CD4-positive, alpha-beta T cell (primary cell): ENCODE measurements at places on chromosomes 3 and 15.

- DNase-seq: no peak
Measured at GRCh38 chr15:67946701-67947100, 106.9 kb upstream of the RNU6-1 start.

DNA sequence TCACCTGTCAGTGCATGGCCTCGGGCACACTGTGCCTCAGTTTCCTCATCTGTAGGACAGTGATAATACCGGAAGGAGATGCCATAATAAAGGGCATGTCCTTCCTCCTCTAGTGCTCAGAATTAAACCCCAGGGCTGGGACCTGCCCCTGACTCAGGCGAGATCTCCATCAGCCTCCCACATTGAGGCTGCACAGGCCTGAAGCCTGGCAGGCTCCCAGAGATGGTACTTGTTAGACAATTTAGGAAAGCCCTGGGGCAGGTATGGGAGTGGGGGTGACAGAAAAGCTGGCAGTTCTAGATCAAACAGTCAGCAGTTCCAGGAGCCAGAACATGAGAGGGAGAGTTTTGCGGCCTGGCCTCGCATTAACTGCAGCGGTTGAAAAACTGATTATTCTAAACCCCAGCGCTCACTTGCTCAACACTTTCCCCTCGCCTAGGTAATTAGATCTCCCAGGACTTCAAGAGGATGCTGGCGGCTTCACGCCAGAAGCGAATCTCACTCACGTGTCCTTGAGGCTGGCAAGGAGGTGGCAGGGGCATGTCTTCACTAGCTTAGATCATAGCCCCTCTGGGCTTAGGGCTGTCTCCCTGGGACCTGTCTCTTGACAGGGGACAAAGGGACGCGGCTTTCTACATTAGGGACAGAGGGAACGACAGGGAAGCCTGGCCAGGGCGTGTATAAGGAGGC, 73.1 kb downstream of the ATP2B2 start:
- no peak for DNase-seq

DNA sequence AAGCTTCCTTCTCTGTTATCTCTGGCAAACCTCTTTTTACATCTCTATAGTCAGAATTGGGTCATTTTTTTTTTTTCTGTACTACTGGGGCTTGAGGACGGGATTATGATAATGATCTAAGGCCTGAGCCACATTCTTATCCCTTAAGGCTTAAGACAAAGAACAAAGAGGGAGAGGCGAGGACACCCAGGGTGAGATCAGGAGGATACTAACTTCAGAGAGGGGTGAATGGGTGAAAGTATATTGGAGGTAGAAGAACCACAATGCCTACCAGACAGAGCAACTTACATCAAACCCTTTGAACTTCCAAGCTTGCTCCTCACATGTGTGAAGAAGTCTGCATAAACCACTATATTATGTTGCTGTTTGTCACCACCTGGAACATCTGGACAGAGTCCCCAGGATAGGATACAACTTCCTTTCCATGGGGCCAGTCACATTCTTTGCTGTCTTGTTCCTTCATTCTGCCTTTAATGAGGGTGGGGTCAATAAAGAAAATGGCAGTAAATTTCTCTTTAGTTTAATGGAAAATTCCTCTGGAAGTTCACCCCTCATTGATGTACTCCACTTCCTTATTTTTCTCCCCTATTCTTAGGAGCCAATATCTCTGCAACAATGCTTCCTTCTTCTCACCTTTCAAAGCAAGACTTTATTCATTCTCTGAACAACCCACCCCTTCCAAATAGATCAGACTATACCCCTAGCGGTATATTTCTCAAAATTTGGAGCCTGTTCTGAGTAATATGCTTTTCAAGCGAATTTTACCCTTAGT, 9.1 kb upstream of the PDCD6IP start:
- DNase-seq: no peak

- no peak for DNase-seq
Measured at GRCh38 chr3:159245871-159246270, 444.0 kb downstream of the MFSD1 start.

DNA sequence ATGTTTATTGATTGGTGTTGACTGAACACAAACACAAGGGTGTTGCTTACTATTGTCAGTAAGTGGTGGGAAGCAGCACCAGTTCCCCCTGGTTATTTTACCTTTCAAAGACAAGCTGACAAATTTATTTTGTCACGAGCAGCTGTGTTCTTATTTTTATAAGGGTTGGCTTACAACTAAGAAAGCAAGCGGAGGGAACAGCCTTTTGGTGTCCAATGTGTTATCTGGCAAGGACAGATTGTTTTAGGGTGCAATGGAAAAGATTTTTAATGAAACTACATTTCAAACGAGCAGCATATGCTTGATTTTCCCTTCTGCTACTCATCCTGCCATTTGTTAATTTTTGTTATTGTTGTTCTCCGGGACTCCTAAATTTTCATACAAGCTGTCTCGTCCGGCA, 920.6 kb upstream of the CFAP20DC start:
- no peak for DNase-seq
